ENCODE measurements at places on chromosomes 12 and 14.

DNA sequence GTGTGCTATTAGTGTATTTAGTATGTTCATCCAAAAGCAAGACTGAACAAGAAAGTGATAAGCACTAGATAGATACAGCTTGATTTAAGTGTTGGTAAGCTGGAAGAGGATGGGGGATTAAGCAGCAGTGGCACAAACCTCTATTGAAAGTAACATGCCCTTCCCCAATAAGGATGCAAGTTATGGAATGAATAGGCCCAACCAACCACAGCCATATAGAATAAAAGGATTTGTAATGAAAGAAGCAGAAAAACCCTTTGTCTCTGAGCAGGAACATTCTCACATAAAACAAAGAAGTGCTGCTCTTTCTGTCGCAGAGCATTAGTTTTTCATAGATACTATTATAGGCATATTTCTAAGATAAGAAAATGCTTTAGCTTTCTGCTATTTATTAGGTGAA lies 310.7 kb downstream of the IPO8 start:
- no peak for DNase-seq

DNA sequence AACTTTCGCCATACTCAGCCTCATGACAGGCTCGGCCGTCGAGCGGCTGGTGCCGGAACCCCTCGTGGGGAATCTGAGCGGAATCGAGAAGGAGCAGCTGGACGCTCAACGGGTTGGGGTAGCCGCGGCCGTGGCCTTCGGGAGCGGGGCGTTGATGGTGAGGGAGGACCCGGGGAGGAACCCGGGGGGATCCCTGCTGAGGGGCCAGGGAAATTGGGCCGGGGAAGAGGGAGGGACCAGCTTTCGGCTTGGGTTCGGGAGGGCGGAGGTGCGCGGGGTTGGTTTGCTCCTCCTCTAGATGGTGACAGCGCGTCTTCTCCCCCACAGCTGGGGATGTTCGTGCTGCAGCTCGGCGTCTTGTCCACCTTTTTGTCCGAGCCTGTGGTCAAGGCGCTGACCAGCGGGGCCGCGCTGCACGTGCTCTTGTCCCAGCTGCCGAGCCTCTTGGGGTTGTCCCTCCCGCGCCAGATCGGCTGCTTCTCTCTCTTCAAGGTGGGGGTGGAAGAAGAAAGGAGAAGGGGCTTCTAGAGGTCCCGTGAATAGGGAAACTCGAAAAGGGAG lies 9.8 kb downstream of the ARHGEF25 start:
- no peak for DNase-seq

DNA sequence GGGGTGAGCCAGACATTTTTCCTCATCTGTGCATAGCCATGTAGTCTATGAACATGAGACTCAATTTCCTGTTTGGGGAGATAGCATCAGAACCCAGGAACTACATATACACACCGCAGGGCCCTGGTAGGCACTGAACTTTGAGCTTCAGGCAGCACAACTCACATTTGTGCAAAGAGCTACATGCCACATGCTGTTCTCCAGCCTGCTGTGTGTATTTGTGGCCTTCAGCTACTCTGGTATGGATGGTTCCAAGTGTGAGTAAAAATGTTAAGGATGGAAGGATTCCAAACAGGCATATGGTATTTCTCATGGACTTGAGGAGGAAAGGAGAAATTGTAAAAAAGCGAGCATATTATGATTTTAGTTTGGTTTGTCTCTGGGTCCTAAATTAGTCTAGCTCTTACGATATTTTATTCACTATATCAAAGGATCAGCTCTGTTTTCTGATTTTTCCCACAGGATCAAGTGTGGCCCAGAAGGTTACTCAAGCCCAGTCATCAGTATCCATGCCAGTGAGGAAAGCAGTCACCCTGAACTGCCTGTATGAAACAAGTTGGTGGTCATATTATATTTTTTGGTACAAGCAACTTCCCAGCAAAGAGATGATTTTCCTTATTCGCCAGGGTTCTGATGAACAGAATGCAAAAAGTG lies 422.4 kb upstream of the OR4E1 start:
- DNase-seq: no peak

GRCh38 chr14:73777420-73777819 lies 63.2 kb upstream of the PNMA1 start:
- DNase-seq: no peak

DNA sequence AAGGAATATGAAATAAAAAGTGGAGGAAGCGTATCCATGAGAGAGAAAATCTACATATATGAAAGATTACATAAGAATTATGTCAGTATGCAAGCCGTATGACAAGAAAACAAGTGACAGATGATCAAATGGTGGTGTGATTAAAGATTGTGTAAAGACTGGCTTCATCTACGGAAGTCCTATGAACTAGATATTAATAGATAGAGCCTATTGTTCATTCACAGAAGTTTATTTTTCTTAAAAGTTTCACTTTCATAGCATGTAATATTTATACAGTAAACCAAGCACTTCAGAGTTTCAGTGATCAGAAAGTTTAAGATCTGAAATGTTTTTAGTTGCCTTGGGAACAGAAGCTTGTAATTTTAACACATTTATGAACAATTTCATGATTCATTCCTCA lies 84.5 kb downstream of the VRK1 start:
- DNase-seq: no peak

DNA sequence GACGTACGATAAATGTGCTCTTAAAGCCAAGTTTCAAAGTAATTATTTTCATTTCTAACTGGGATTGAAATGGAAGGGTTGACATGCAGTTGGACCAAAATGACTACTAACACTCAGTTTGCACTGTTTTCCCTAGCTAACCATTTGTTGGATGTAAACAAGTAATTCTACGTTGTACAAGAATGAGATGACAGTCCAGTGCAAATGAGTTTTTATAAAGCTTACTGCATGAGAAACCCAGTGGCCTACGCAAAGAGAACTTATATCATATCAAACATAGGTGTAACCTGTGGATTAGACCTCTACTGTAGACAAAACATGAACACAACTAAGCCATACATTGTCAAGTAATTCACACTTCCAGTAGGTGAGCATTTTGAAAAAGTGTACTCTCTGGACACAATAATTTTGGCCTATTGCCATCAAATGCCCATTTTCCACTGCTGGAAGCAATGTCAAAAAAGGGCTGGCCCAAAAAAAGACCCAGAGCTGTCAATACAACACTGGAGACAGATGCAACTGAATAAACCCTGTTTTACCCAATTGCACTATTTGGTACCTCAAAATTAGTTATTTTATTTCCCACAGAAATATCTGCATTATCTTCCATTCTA lies 12.8 kb downstream of the SLC38A2 start:
- DNase-seq: no peak

DNA sequence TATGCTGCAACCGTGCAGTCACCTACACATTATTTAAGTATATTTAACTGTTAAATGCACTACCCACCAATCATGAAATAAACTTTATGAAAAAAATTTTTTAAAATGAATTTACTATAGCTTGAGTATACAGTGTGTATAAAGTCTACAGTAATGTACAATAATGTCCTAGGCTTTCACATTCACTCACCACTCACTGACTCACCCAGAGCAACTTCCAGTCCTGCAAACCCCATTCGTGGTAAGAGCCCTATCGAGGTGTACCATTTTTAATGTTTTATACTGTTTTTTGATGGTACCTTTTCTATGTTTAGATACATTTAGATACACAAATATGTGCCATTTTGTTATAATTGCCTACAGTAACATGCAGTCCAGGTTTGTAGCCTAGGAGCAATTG lies 48.1 kb downstream of the KLRG1 start:
- no peak for DNase-seq

- no peak for DNase-seq
These were observed 22.4 kb downstream of the SOCS2 start for GRCh38 chr12:93594766-93595311.

DNA sequence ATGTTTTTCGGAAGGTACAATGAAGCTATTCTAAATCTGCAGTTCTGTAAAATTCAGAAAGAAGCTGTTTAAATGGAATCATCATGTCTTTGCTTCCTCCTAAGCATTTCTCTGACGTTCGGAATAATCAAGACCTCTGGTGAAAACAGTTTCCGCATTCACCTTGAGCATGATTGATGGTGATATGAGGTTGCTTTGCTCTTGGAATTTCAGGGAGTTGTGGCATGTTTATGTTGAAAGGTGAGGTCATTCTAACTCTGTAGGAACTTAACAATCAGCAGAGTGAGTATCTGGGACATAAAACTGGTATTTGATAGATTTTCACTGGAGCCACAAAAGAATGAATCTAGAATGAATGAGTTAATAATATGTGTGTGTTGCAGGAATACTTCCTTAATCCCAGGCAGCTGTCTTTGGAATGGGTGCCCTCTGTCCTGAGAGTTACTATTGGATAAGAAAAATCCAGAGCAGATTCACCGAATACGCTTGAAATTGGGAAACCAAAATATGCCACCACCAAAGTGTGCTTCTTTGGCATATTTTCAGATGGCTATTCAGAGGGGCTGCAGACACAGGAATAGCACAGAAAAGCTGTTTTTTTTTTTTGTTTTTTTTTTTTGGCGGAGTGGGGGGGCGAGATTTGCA lies 599.1 kb downstream of the CCER1 start:
- DNase-seq: no peak

DNA sequence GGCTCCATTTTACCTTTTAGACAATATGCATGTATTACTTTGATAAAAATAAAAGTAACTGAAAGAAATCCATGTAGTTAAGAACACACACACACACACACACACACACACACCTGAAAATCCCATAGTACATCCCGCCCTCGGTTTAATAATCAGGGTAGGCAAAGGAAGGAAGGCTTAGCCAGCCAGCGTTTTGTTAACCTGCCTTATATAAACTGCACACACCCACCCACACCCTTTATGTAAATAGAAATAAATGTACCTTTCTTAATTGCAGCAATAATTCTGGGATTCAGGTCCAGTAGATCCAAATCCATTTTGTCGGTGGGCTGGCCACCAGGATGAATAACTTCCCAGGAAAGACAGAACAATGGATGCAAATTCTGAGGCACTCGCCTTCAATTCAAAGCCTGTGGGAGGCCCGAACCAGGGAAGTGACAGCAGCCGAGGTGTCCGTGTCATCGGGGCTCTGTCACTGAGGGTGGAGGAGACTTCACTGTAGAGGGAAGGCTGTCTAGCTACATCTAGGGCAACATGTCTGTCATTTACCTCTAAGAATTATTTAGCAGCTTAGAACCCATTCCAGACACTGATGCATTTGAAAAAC lies 4.4 kb downstream of the XRCC3 start:
- no peak for DNase-seq
